ENCODE measurements at places on chromosomes 11 and 22.

- no peak for DNase-seq
These were observed 19.4 kb upstream of the P2RY2 start for GRCh38 chr11:73198677-73199076.

DNA sequence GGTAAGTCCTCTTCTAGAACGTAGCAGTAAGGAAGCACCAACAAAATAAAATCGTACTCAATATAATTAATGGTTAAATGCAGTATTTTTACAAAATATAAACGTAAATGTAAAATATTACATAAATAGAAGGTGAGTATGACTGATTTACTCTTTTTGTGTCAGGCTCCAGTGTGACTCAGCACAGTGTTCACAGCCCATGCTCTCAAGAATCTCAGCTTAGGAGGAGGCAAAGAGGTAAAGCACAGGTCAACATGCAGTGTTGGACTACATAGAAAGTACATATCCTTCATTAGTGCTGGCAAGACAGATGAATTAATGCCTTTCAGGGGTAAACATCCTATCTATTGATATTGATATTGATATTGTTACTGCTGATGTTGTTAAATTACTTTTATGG lies 2050.6 kb upstream of the RAG2 start:
- DNase-seq = no peak

DNA sequence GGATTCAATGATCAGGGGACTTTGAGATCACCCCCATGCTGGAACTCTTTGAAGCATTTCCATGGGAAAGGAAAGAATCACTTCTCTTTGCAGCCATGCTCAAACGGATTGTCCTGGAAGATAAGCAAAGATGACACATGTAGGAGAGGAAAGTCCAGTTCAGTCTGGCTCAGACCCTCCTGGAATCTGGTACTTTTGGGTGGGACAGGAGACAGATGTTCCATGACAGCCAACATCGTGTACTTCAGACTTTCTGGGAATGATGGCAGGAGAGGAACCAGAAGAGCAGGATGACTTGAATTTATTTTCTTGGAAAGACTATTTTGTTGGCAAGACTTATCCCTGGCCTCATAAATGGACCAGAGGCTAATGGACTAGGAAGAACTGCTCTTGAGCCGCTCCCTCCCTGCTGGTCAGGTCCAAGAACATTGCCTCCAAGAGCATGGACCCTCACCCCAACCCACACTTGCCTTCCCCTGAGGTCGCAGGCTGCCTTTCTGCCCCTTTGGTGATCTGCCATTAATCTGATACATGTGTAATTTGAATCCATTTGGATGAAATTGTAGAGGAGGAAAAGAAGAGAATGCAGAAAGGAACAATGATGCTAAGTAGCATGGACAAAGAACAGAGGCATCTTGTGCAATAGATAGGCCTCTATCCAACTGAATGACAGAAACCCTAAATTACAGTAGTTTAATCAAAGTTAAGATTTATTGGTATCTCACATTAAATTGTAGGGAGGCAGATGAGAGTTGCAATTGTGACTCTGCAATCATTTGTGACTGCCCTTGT lies 201.0 kb downstream of the SNX19 start:
- no peak for DNase-seq

DNA sequence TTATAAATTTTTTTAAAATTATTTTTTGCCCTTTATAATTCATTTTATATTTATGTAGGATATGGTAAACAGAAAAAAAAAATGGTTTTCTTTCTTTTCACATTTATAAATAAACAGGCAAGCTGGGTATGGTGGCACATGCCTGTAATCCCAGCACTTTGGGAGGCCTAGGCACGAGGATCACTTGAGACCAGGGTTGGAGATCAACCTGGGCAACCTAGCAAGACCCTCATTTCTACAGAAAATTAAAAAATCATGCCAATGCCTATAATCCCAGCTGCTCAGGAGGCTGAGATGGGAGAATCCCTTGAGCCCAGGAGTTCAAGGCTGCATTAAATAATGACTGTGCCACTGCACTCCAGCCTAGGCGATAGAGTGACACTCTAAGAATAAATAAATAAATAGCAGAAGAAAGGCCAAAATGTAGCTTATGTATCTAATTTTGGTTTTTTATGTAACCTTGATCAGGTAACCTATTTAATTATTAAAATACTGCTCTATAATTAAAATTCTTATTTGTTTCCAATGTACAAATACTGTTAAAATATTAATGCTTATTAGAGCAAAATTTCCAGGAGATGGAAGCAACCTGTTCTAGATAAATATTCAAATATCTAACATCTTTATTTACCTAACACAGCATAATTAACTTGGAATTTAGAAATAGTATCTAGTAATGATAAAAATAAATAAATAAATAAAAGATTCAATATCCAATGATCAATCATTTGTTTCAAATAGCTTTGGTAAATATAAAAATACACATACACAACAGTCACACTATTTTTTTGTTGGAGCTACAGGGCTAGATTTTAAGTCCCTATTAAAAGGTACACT lies 21.4 kb downstream of the PI4KA start:
- DNase-seq = no peak

GRCh38 chr11:66866511-66866986 lies 9.7 kb downstream of the LRFN4 start:
- DNase-seq = no peak

DNA sequence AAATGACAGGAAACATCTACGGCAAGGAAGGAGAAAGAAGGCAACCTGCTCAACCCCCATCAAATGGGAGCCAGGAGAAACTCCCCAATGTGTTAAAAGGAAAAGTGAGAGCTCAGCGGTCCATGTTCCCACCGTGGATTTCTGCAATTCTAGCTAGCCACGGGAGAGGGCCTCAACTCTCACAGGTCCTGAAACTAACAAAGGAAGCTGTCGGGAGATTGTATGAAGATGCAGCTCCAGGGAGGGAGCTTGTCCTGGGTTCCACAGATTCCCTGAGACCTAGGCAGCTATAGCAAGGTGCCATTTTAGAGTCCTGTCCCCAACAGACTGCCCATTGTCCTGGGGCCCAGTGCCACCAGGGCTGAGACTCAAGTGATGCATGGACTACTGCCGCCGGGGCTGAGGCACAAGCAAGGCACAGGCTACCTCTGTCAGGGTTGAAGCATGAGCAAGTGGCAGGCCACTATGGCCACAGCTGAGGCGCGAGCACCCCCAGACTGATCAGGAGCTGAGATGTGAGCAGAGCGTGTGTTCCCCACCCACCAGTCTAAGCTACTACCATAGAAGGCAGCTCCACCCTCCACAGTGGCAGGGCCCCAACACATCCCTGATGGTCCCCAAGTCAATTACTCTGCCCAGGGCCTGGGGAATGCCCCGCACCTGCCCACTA lies 31.3 kb downstream of the RSF1 start:
- DNase-seq = no peak

- no peak for DNase-seq
These were observed 18.1 kb downstream of the MMP10 start for GRCh38 chr11:102762361-102762767.

DNA sequence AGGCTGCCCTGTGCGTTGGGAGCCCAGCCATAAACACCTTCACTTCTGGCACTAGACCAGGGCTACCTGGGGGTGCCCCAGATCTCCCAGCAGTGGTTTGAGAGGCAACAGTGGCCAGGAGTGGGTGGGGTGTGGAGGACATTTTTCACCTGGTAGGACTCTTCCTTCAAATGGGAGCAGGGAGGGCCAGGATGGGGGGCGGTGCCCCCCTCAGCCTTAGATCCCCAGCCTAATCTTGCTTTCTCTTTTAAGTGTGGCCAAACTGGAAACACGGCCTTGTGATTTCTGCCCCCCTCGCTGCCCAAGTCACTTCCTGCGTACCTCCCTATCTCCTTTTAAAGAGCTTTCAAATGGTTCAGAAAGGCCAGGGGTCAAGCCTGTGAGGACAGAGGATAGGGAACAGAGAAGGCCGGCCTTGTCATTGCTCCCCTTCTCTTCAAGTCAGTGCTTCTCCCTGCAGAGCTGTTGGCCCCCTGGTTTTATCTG lies 800 bp downstream of the KCNJ5 start:
- DNase-seq = no peak
